Natural killer cell treated with Interleukin-12 subunit alpha and Interleukin-12 subunit beta and Interleukin-15 and Interleukin-18, amount 100 ng/mL, for 72 hours (primary cell): ENCODE measurements at places on chromosomes 16 and 17. TPM values are rescaled to one million over a fixed set of nuclear protein-coding genes. Genes with fewer than 3 reads are reported as not detected.
A peak's percentile ranks its signal among the peaks of the same experiment; 100 is the strongest.

- DNase-seq = no peak
These were observed 98.3 kb upstream of the CIBAR2 start for GRCh38 chr16:85210423-85211169.

GRCh38 chr17:9566067-9566466, 9.6 kb downstream of the STX8 start:
- DNase-seq = no peak

GRCh38 chr16:11349599-11350276, 4.5 kb downstream of the RMI2 start:
- no peak for DNase-seq

DNA sequence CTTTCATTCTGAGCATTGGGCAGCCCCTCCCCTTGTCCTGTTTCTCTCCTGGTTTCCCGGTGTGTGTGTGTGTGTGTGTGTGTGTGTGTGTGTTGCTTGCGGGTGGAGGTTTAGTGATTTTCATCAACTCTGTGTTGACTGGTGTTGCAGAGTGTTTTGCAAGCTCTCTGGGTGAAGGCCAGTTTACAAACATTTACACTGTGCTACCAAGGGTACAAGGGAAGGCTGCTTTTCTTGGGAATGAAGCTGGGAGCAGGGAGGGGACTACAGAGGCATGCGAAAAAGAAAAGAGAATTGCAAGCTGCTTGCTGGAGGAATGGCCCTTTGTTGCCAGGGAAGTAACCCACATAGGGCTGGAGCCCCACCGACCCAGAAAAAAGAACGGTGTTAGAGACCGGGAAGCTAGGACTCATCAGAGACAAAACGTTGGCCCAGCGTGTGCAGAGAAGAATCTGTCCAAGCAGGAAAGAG, 29.6 kb downstream of the HS3ST3B1 start:
- DNase-seq = peak; percentile 15

GRCh38 chr17:78613416-78613815, 36.2 kb upstream of the DNAH17 start:
- DNase-seq = no peak

DNA sequence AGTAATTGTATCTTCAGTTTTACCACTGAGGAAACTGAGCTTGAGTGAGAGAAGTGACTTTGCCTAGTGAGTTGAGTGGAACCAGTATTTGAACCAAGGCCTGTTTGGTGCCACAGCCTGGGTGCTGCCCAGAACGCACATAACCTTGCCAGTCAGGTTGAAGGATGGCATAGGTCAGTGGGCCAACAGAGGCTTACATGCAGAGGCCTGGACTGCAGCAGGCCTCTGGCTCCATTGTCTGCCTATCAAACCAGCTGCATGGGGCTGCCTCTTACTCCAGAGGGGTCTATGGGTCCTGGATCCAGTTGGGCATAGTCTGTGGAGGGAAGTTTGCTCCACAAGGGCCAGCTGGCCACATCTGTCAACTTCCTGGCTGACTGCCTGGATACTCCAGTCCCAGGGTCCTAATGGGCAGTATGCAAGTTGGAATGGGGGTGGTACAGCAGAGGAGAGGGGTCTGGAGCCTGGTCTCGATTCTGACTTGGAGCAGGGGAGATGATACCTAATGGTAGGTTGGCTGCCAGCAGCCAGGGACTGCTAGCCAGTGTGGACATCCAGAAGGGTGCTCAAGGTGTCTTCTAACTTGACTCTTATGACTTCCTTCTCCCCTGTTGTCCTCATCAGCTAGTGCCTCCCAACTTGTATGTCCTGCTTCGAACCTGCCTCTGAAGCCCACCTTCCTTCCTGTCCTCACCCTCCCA, 11.1 kb upstream of the RNF112 start:
- DNase-seq = no peak

- no peak for DNase-seq
These were observed 219.7 kb upstream of the SDK2 start for GRCh38 chr17:73863761-73864535.

- no peak for DNase-seq
These were observed 142.5 kb downstream of the IRX3 start for GRCh38 chr16:54143934-54144571.

GRCh38 chr16:35690413-35690812, 2231.0 kb downstream of the TP53TG3F start:
- no peak for DNase-seq

GRCh38 chr16:31265329-31266245, 5.8 kb downstream of the ITGAM start:
- peak; percentile 89 for DNase-seq

DNA sequence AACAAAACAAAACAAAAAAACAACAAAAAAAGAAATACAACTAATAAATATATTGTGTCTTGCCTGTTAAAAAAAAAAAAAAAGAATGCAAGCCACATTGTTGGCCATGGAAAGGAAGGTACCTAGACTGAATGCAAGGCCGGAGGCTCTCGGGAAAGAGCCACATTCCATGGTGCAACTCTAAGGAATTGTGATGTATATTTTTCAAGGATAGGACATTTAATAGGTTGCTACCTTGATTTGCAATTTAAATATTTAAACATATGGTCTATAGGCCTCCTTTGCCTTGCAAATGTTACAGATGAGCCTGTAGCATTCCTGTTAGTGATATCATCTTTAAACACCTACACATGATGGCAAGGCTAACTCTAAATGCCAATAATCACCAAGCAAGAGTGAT, 650.9 kb downstream of the TOX3 start:
- no peak for DNase-seq

DNA sequence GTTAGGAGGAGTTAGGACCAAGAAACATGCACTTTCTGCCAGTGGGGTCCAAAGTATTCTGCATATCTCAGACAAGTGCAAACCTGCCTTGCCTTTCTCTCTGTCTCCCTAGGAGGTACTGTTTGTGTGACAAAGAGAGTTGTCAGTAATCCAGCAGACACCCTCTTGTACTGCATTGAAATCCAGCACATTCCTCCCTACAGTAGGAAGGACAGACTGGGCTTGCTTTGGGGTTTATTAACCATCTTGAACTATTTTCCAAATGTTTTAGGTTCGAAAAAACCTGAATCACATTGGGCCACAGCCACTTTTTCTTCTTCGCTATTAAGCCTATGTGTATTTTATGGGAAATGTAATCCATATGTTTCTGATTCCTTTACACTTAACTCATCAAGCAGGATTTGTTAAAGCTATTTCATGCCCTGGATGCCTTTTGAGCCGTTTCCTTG, 204.2 kb upstream of the KCNJ16 start:
- no peak for DNase-seq

GRCh38 chr17:8140065-8141029, 11.9 kb downstream of the PER1 start:
- DNase-seq = no peak

DNA sequence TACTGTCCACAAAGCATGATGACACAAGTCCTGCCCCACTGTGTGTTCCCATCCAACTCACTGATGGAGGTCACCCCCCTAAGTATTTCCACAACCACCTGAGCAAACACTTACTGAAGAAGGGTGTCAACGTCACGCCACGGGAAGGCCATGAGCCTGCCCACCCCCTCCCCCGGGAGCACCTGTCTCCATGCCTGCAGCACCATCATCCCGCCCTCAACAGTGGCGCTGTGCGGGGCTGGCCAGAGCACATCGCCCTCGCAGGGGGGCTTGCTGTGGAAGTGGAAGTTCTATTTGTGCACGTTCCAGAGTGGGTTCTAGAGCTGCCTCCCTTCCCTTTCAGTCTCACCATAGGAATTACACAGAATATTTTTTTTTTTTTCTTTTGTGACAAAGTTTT, 4.3 kb upstream of the MBTPS1 start:
- DNase-seq = no peak

- no peak for DNase-seq
These were observed 1.9 kb downstream of the MYL11 start for GRCh38 chr16:30376461-30376902.

DNA sequence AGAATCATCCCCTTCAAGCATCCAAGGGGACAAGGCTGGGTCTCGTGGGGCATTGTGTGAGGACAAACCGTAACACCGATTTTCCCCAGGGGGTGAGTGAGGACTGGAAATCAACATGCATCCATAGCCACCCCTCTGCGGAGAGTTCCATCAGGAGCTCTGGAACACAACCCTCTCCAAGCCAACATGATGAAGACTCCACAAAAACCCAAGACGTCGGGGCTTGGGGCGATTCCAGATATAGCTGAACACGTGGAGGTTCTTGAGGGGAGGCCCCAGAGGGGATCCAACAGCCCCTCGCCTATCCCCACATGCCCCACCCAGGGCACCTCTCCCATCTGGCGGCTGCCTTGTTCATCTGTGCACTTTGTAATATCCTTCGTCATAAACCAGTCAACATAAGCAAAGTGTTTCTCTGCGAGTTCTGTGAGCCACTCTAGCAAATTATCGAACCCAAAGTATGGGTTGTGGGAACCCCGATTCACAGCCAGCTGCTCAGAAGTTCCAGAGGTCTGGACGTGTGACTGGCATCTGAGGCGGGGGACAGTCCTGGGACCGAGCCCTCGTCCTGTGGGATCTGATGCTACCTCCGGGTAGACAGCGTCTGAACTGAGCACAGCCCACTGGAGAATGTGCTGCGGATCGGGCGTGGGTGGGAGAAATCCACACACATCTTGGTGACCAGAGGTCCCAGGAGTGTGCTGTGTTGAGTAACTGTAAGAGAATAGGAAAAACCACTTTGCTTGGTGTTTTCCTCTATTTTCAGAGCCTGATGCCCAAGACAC, 55.5 kb downstream of the RPH3AL start:
- no peak for DNase-seq

GRCh38 chr17:57355090-57355859, 99.0 kb downstream of the MSI2 start:
- DNase-seq = no peak

DNA sequence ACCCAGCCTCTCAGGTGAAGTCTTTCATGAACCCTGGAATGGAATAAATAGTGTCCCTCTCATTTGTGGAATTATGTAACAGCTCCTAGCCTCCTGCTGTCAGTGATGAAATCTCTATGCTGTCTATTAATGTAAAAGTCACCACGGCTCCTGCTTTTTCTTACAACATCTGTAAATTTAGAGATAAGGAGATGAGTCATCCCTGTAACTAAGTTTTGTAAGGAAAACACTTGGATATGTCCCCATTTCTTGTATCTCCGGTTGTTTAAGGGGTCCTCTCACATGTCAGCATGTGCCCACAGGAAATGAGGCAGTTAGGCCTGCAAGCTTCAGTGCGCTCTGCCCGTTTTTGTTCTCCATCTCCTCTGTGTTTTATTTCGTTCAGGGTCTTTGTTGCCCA, 2.8 kb upstream of the NAT9 start:
- DNase-seq = no peak

The ZNRF1 gene
- total RNA-seq = 89.7 TPM

The SCN4A gene
- total RNA-seq = 0.08 TPM

The AGRP gene
- not detected for total RNA-seq

The DRC3 gene
- total RNA-seq = 0.47 TPM

The SETD6 gene
- total RNA-seq = 16.4 TPM

The WNT3 gene
- 0.20 TPM for total RNA-seq

The RHBDF2 gene
- 234 TPM for total RNA-seq

The IGSF6 gene
- not detected for total RNA-seq

The KIFC3 gene
- total RNA-seq = 10.0 TPM

The TNP2 gene
- not detected for total RNA-seq
